Inflammatory macrophage treated with lipopolysaccharide for 1 hour (primary cell): ENCODE measurements at places on chromosomes 1 and 21.

DNA sequence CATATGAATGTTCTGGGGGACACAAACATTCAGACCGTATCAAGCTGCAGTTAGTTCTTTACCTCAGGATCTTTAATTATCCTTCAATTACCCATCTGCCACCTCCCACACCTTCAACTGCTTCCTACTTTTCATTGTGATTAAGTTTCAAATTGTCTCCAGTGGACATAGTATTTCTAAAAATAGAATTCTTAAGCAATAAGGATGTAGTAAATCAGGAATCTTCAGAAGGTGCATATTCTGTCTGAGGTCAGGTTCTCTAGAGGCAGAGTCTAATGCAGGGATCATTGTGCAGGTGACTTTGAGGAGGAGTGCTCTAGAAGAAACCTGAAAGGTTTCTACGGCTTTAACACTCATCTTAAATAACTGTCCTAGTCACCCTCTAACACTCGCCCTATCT is 102.6 kb upstream of the PPP2R5A start:
- peak; percentile 53 for DNase-seq

DNA sequence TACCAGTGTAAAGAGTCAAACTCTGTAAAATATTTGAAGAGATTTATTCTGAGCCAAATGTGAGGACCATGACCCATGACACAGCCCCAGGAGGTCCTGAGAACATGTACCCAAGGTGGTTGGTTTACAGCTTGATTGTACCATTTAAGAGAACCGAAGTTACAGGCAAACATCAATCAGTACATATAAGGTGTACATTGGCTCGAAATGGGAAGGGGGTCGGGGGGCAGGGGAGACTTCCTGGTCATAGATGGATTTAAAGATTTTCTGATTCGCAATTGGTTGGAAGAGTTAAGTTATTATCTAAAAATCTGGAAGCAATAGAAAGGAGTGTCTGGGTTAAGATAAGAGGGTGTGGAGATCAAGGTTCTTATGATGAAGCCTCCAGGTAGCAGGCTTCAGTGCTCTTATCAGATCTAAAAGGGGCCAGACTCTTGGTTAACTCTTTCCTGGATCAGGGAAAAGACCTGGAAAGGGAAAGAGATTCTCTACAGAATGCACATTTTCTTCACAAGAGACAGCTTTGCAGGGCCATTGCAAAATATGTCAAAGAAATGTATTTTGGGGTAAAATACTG is 47.5 kb upstream of the NTPCR start:
- DNase-seq = no peak

DNA sequence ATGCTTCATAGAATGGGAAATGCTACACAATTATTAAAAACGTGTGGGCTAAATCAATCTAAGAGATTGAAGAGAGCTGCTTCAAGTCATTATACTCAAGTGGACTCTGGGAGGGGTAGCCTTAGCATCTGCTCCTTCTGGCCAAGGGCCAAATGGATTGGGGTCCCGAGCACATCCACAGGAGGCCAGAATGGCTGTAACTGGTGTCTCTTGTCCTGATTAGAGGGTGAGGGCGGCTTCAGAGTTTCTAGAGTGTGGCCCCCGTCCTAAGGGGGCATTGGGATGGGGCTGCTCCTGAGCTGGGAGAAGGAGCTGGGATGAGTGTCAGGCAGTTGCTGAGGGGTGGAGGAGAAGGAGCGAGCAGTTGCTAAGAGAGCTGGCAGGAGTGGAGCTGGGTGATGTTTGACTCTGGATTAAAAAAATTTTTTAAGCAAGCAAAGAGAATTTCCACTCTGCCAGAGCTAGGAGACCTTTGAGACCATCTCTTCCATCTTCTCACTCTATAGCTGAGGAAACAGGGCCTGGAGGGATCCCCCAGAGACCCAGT is 71.3 kb upstream of the TLR5 start:
- DNase-seq = no peak

GRCh38 chr1:165112260-165112659 is 244.3 kb downstream of the LMX1A start:
- DNase-seq = no peak
